ENCODE measurements at places on chromosomes 7 and 10.

GRCh38 chr10:78450239-78450638 lies 416.6 kb downstream of the RPS24 start:
- no peak for DNase-seq

GRCh38 chr7:156898938-156899337 lies 6.0 kb upstream of the LMBR1 start:
- DNase-seq, result no peak

GRCh38 chr7:152664636-152665035 lies 11.3 kb downstream of the XRCC2 start:
- DNase-seq, result no peak

- DNase-seq, result no peak
Observed at GRCh38 chr7:130650611-130651120, 17.9 kb downstream of the COPG2 start.

DNA sequence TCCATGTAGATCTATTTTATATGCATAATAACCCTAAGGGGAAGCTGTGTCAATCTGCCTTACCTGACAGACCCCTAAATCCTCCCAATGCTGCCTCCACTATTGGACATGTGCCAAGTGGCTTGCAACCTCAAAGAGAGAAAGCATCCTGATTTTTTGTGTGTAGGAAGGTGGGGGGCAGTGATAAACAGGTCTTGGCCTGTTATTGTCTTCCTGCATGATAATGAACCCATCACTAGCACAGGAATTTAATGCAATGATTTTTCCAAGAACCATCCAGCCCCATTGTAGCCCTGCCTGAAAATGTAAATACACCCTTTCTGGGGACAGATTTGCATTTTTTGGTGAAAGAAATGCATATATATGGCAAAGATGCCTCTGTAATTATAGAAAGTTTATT lies 850.2 kb downstream of the LRMDA start:
- DNase-seq, result no peak
